ENCODE measurements at places on chromosomes 7 and 10. TPM values are rescaled to one million over a fixed set of nuclear protein-coding genes. Genes with fewer than 3 reads are reported as not detected.

Gene FZD1
- total RNA-seq = 16.5 TPM

Gene MYH16
- not detected for total RNA-seq

Gene SLC29A4
- total RNA-seq = 2.7 TPM

Gene IFIT1B
- total RNA-seq = not detected

Gene ZC3HAV1
- total RNA-seq = 36.6 TPM

Gene PALS2
- 18.9 TPM for total RNA-seq

Gene POLR2J
- 20.1 TPM for total RNA-seq

Gene TLX1
- total RNA-seq = not detected

Gene ASAH2
- 2.5 TPM for total RNA-seq

Gene PPRC1
- total RNA-seq = 29.5 TPM

Gene SSBP1
- total RNA-seq = 74.4 TPM

Gene RSU1
- 50.3 TPM for total RNA-seq

Gene MRC1
- total RNA-seq = 18.9 TPM

Gene SPAM1
- total RNA-seq = not detected

Gene TSPAN12
- 9.6 TPM for total RNA-seq

GRCh38 chr7:147524726-147525250 lies 1065.8 kb upstream of the C7orf33 start:
- DNase-seq = no peak

- no peak for DNase-seq
Observed at GRCh38 chr10:113995201-113995600, 48.5 kb upstream of the ADRB1 start.

DNA sequence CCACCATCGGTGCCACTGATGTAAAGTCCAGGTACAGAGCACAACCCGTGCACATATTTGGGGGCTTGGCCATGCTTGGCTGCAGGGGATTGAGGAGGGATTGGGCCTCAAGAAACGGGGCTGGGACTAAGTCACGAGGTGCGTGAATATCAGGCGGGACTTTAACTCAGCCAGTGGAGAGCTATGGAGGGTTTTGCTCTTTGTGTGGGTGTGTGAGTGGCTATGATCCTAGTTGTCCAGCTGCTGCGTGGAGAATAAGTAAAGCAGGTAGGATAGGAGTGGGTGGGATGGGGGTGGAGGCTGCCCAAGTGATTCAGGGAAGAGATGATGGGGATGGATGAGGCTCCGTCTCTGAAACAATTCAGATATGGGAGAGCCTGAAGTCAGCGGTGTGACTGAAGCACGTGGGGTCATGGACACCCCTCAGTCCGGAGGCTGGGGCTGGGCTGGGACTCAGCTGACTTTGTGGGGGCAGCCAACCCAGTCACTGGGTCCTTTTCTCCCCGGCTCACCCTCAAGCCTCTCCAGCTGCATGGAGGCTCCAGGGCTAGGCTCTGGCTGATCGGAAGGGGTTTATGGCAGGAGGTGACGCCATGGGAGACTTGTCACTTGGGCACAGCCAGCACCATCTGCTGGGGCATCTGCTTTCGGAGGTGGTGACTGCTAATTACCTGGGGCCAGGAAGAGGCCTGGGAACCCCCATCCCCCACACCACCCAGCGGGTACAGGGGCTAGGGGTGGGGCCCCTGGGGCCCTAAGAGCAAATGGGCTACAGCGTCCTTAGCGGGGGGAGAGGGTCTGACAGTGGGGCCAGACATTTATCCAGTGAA lies 1.7 kb upstream of the LFNG start:
- no peak for DNase-seq

DNA sequence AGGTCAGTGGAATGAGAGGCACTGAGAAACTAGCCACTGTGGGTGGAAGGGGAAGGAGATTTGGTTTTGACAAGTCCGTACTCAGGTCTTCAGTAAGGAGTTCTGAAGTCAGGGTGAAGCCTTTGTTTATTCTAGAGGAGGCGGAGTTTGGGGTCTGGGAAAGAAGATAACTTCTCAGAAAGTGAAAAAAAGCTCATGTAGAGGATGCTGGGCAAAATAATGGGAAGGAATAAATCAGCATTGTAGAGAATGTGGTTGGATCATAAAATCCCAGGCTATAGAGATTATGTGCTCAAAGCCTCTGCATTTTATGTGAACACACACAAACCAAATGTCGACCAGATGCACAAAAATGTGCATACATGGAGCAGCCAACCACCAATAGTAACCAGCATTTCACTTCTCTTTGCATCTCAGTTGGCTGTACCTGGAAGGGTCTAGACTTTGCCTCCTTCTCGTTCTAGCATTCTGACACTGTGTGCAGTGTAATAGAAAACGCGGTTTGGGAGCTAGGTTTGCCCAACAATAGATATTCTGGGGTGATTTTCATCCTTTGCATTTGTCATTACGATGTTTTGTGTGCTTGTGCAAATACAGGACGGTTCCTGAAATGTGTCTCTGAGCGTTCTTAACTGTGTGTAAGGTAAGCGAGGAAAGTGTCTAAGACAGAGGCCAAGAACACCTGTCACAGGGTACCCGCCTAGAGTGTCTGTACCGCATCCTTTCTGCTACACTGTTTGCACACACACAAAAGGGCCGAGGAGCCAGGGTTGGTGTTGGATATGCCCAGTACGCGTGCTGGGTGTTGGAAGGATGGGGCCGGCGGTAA lies 603 bp upstream of the HECW1 start:
- DNase-seq = no peak

DNA sequence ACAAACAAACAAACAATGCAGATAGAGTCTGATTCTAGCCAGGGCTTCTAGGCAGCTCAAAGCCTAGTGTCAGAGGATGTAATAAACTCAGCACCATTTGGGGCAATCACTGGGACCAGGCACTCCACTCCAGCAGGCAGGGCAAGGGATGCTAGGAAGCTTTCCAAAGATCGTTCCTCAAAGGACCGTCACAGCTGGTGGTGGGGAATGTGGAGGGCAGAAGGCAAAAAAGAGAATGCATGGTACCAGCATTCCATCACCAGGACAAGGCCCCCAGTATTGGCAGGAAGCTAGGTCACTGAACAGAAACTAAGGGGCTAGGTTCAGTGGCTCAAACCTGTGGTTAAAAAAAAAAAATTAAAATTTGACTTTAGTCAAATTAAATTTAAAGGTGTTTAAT lies 94.2 kb downstream of the CUL2 start:
- no peak for DNase-seq

GRCh38 chr10:92290076-92290836 lies 622 bp downstream of the CPEB3 start:
- peak; percentile 91 for DNase-seq

- DNase-seq = no peak
Observed at GRCh38 chr7:78924581-78924980, 528.9 kb downstream of the MAGI2 start.

- DNase-seq = no peak
Observed at GRCh38 chr10:125840955-125841354, 17.6 kb downstream of the BCCIP start.

DNA sequence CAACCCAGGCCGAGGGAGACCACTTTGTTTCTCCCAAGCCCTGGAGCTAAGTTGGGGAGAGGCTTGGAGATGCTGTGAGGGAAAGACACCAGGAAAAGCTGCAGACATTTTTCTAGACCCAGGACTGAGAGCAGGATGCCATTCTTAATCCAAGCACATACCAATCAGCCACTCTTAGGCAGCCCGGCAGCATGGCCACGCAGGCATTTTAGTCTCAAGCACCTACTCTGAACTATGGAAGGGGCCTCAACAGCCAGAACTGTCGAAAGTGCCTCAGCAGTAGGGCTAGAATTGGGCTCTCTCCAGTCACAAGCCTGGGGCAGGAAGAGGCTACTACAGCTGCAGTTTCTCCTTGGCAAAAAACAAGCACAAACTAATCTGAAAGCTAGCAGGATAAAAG lies 57.8 kb downstream of the GCC1 start:
- no peak for DNase-seq

GRCh38 chr7:158576050-158576762 lies 11.4 kb downstream of the PTPRN2 start:
- DNase-seq = no peak

DNA sequence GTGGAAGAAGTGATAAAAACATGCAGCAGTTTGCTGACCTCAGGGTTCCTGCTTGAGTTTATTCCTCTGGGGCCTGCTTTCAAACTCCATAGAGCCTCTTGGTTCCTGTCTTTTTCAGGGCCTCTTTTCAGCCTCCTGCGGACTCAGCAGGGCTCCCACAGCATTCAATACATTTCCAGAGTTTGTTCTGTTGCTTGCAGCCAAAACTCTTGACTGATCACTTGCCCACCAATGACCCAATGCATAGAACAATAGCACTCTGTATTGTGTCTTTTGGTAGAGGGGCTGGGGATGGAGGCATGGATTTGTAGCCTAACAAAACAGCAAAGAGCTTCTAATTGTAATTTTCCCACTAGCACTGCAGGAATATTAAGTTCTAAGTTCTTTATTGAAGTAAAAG lies 50.8 kb upstream of the CREB5 start:
- no peak for DNase-seq

GRCh38 chr10:79286318-79286951 lies 60.8 kb upstream of the PPIF start:
- DNase-seq = no peak

- DNase-seq = no peak
Observed at GRCh38 chr10:86264481-86265231, 101.9 kb downstream of the GRID1 start.

DNA sequence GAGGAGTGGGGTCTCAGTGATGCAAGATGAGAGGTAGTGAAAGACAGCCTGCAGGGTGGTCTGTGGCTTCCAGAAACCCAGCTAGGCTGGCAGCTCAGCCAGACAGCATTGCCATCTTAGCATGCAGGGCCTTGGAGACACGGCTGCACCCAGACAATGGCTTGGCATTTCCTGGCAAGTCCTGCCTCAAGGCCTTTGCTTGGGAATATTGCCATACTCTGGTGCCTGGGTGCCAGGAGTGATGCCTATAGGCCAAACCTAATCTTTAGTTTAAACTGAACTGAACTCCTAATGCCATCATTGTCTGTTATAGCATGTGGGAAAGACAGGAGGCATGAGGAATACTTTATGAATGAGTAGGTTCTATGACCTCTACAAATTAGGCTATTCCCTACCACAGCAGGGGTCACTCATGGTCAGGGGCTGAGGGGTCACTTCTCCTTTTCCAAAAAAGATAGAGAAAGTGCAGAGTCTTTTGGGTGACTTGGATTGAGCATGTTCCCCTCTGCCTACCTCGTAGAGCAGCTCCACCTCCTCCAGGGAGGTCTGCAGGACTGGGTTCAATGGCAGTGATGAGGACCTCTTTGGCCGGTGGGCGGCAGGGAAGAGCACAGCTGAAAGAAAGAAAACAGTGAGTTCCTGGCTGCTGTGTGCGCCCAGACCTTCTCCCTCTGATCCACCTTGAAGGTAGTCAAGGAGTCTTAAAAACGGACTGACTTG lies 8.8 kb upstream of the SLC13A4 start:
- DNase-seq = no peak

- DNase-seq = no peak
Observed at GRCh38 chr7:1899196-1899595, 229.1 kb downstream of the ELFN1 start.

DNA sequence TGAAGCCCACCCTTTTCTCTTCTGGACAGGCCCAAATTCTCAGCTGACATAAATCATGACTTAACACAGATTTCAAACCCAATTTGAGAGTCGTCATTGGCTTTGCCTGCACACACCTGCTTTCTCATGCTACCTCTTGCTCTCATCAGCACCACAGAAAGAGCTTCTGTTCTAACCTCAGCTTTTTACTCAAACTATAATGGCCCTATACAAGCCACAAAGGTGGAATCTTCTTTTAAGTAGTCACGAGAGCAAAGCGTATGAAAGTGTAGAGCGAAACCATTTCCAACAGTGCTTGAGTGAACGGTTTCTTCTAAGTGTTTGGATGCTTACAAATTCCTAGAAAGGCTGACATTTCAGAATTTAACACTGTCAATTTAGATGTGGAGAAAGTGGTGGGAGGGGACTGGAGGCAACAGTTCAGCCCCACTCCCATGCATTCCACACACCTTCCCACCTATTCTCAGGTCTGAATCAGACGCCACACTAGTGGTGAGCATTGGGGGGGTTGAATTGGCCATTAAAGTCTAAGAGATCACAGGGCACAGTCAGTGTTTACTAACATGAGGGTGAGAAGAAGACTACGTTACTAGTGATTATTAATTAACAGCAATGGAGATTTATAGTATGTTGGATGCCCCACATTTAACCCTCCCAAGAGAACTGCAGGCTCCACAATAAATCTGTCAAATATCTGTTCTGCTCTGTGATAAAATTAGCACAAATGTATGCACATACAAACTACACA lies 114.0 kb downstream of the PRKCQ start:
- DNase-seq = no peak

DNA sequence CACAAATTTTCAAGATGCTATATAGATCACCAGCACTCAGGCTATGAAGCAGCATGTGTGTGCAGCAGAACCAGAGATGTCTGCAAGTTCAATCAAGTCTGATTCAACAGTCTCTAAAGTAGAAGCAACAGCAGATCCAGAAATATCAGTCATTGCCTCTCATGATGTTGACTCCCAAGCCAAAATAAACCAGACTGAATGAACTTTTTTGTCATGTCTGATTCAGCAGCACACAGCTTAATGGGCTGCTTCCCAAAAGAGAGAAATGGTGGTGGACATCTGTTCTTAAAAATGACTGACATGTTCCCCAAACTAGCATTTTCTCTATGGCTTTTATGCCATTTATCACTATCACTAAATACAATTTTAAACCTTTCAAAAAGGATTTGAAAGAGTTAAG lies 53.8 kb downstream of the TMEM26 start:
- no peak for DNase-seq
